Fibroblast of skin of left quadriceps (primary cell): ENCODE measurements at places on chromosomes 7 and 10.

- no peak for DNase-seq
These were observed 837.7 kb upstream of the AUTS2 start for GRCh38 chr7:68760556-68760955.

DNA sequence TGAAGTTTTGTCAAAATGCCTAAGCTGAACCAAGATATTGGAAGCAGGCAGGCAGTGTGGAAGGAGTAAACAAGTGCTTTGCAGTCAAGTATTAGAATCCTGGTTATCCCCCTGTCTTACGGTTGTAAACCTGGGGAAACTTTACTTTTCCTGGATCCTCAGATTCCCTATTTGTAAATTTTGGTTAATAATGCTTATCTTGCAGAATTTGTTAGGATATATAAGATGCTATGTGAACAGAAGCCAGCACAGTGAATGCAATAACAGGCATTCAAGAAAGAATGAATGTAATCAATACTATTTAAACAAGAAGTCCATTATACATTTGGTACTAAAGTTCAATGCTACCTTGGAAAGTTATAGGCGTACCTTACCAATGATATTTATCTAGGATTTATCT lies 91.8 kb upstream of the STK17A start:
- DNase-seq: no peak

DNA sequence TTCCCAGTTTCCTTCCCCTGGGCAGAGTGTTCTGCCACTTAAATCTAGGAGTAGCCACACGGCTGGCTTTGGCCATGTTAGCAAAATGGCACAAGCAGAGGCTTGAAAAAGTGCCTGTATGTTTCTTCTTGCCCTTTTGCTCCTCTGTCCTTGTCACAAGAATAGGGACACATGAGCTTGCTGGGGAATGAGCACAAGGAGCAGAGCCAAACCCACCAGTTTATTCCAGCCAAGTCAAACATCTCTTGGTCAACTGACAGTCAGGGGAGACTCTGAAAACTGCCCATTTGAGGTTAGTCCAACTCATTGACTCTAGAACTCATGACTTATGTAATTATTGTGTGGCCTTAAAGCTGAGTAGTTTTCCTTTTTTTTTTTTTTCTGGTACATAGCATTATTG lies 739.7 kb upstream of the FZD8 start:
- DNase-seq: no peak

DNA sequence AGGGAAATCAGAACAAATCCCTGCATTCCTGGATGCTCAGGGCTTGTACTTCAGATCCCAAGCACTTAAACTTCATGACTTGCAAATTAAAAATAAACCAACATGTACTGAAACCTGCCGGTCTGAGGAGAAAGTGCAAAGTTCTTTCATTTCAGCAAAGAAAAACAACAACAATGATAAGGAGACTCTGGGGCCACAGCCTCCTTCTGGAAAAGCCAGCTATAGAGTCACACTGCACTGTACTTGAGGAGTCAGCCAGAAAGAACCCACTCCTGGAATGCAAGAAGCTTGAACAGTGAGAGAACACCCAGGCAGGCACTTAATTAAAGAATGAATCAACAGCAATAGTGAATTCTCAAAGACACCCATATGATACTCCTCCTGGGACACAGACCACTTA lies 49.7 kb upstream of the TM9SF3 start:
- DNase-seq: no peak

DNA sequence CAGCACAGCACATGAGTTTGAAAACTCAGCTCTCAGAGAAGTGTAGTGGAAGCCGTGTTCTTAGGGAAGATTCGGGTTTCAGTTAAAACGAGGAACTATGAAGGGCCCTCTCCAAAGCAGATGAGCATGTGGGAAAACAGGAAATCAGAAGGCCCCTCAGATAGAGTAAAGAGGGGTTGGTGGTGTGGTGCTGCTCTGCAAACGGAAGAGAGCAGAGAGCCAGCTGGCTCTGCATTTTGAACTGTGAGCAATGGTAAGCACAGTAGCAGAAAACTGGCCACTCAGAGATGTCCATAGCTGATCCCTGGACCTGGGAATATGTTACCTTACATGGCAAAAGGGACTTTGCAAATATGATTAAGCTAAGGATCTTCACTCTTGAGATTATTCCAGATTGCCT lies 27.9 kb upstream of the CUL1 start:
- DNase-seq: no peak

DNA sequence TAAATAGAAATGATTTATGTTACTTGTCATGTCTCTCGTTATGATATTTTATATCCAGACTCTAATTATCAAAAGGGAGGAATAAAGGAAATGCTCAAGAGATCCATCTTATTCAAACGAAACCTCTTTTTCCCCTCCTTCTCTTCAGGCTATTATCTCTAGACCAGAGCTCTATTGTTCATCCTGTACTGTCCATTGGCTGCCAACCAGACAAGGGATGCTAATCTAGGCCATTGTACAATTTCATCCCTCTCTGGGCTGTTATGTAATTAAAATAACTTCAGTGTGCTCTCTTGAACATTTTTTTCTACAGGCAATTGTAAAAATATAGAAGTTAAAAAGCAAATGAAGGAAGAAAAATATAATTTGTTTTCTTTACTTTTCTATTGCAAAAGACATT lies 220.4 kb downstream of the HDAC9 start:
- DNase-seq: no peak

- no peak for DNase-seq
These were observed 56.8 kb downstream of the HK1 start for GRCh38 chr10:69335063-69335587.

DNA sequence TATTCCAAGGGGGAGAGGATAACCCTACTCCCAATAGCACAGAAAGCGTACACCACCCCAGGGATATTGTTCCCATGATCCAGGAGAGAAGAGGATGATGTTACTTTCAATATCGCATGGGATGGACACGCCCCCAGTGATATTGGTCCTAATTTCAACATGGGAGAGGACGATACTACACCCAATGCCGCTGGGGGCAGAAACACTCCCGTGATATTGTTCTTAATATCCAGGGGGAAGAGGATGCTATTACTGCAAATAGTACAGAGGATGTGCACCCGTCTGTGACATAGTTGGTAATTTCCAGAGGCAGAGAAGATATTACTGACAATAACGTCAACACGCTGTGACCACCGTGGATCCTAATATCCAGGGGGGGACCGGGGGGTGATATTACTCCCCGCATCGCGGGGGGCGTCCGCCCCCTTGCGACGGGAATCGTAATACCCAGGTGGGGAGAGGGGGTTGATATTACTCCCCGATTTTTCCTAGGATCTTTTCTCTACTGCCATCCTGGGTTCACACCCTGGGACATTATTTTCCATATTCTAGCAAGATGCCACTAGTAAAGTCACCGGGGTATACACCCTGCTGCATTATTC lies 16.6 kb downstream of the MEIG1 start:
- DNase-seq: no peak

- peak; percentile 90 for DNase-seq
These were observed 15.3 kb upstream of the RSU1 start for GRCh38 chr10:16832351-16833080.

GRCh38 chr7:605661-606450 lies 86.2 kb upstream of the PDGFA start:
- DNase-seq: no peak

DNA sequence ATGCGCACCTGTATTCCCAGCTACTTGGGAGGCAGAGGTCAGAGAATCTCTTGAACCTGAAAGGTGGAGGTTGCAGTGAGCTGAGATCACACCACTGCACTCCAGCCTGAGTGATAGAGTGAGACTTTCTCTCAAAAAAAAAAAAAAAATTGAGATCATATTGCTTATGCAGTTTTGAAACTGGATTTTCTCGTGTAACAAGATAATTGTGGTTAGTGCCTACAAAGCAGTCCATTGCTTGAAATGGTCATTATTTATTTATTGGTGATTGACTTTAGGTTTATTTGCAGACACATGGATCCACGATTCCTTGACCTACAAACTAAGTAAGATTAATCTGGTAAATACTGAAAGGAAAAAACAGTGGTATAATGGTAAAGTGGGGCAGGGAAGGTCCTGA lies 149.8 kb downstream of the TAX1BP1 start:
- DNase-seq: no peak

- DNase-seq: no peak
These were observed 50.2 kb upstream of the PDCD4 start for GRCh38 chr10:110821508-110821907.

DNA sequence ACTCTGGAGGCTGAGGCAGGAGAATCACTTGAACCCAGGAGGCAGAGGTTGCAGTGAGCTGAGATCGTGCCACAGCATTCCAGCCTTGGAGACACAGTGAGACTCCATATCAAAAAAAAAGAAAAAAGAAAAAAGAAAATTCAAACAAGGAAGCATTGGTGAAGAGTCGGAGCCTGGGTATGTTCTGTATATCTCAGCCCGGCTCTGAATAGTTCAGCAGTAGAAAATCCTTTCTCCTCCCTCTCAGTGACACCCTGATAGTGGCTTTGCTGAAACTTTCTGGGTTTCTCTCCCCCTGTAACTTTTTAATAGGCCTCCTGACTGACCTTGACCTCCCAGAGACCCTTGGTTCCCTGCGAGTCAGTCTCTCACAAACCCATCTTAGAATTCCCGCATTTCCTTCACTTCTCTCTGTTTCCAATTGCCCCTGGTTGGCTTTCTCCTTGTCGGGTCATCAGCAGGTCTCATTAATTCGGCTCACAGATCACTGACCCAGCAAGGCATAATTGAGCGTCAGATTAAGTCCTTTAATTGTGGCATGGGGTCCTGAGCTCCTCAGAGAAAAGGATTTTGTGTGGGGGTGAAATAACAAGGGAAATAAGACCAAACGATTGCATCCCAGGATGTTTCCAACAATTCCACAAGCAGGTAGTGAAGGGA lies 541.6 kb upstream of the NRP1 start:
- DNase-seq: no peak

- DNase-seq: no peak
These were observed 4.0 kb downstream of the CRYGN start for GRCh38 chr7:151435971-151436370.

- DNase-seq: no peak
These were observed 25.5 kb downstream of the VOPP1 start for GRCh38 chr7:55546814-55547213.

- DNase-seq: no peak
These were observed 207.6 kb upstream of the KLF14 start for GRCh38 chr7:130941322-130942210.

DNA sequence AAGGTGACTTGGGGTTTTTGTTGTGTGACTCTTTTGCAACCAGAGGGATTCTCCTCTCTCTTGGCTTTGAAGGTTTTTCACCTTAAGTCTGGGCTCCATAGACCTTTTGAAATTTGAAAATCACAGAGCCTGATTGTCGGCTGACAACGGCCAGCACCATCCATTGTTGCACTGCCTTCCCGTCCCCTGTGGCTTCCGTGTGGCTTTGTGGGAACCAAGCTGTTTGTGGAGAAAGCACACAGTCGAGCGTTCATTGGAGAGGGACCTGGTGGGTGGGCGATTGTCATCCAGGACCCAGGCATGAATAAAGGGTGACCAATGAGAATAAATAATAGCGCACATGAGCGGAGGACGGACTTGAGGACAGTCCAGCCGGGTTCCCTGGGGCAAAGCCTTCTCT lies 7.4 kb upstream of the RAMP3 start:
- DNase-seq: no peak

GRCh38 chr7:151553356-151553755 lies 33.7 kb upstream of the RHEB start:
- no peak for DNase-seq

DNA sequence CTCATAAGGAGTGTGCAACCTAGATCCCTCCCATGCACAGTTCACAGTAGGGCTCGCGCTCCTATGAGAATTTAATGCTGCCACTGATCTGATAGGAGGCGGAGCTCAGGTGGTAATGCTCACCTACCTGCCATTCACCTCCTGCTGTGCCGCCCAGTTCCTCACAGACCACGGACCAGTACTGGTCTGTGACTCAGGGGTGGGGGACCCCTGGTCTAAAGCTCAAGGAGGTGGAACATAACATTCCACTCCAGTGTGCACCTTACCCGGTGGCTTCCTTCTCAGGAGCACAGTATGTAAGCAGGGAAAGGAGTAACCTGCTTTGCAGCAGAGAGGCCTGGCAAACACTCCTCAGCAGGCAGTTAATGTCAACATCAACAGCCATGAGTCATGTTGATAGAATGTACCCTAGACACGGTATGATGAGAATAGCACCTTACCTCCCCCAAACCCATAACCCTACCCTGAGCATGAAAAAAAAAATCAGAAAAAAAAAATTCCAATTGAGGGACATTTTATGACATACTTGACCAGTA lies 273.5 kb downstream of the FGFR2 start:
- DNase-seq: no peak

- DNase-seq: no peak
These were observed 288.0 kb upstream of the SEMA3C start for GRCh38 chr7:81206667-81207360.

DNA sequence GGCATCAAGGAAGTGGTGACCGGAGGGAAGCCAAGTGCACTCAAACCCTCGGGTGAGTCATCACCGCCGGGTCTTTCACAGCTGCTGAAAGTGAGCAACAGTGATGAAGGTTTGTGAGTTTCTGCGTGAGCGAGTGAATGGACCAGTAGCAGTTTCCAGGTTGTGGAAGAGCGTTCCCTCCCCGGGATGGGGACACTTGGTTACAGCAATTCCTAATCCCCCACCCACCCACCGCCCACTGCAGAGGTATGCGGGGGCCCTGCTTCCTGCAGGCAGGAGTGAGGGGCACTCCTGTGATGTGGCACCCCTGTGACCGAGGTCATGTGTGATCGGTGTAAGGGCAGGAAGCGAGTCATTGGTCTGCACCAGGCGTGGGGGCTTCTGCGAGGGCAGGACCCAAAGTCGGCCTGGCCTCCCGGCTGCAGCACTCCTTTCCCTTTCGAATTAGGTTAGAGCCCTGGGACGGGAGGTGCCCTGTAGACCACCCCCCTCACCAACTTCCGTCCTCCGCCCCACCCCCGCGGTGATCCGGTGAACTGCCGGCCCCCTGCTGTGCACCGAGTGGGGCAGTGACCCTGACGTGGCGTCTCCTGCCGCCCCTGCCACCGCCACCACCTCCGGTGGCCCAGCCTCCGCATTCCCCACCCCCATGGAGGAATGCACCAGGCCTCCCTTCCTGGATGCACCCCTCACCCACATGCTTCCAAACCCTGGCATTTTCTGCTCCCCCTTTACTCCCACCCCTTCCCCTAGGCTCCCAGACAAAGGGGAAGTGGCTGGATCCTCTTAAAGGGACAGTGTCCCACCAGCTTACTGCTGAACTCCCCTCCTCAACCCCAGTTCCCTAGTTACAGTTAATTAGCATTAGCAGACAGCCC lies 10.9 kb downstream of the LIMK1 start:
- peak; percentile 72 for DNase-seq

GRCh38 chr7:17530244-17530643 lies 231.8 kb downstream of the AHR start:
- no peak for DNase-seq

GRCh38 chr7:1380821-1381580 lies 78.3 kb downstream of the MICALL2 start:
- DNase-seq: no peak

- DNase-seq: no peak
These were observed 104.5 kb downstream of the CCSER2 start for GRCh38 chr10:84432891-84433290.
